GM20000 (cell line): ENCODE measurements at places on chromosomes 5 and 9.

DNA sequence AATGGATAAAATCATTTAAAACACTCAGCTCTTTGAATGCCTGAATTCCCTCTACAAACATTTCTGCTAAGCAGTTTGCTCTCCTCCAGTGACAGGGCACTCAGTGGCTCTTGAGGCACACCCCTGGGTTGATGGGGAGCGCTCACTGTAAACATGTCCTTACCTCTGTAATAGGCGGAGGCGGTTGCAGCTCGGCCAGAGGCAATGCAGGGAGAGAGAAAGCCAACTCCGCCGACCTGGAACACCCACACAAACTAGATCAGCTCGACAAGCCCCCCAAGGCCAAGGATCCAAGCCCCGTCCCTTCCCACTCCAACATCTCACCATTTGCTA lies 329 bp downstream of the CDC23 start:
- no peak for DNase-seq

- no peak for DNase-seq
These were observed 29.3 kb downstream of the GOLGA2 start for GRCh38 chr9:128246471-128246870.

- peak; percentile 56 for DNase-seq
These were observed 76.0 kb downstream of the GADD45G start for GRCh38 chr9:89680547-89681467.

GRCh38 chr5:100469767-100470166 lies 65.4 kb upstream of the FAM174A start:
- no peak for DNase-seq

DNA sequence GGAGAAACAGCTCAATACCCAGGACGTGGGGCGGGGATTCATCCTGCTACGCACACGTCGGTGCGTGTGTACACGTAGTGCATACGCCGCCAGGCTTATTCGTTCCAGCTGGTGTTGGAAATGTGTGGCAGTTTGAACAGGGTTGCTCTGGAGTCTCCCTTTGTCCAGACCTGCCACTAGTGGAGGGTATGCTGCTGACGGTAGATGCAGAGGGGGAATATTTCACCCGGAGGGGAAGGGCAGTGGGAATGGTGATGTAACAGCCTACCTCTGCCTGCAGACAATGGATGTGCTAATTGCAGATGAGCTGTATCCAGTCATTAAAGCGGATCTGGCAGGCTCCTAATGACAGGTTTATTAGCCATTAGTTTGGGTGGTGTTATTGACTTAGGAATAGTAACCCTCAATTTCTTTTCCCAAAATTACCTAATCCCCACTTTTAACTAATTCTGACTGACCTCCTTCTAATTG lies 142.7 kb downstream of the PAX5 start:
- no peak for DNase-seq

DNA sequence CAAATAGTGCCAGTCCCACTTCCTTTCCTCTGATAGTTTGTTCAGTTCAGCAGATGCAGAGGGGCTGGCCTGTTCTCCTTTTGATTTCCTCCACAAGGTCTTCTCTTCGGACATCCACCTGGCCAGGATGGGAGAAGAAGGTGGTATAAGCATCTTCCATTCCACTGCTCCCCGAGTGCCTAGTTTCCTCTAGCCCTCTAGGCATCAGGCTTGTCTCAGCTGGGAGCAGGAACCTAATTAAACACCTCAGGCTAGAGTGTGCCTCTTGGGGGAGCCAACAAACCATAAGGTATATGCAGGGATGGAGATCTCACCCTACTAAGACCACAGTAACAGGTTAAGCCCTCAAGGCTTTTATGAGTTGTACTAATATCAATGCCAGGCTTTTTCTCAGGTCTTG lies 835 bp upstream of the DND1 start:
- DNase-seq: no peak

DNA sequence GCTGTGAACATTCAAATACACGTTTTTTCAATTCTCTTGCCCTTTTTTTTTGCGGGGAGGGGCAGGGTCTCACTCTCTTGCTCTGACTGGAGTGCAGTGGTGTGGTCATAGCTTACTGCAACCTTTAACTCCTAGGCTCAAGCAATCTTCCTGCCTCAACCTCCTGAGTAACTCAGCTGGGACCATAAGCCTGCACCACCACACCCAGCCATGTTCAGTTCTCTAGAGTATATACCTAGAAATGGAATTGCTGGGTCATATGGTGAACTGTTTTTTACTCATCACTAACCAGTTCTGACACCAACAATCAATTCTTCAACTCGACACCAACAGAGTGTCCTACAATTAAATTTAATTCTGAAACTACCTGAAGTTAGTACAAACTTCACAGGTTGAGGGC lies 85.5 kb upstream of the ZNF169 start:
- no peak for DNase-seq

DNA sequence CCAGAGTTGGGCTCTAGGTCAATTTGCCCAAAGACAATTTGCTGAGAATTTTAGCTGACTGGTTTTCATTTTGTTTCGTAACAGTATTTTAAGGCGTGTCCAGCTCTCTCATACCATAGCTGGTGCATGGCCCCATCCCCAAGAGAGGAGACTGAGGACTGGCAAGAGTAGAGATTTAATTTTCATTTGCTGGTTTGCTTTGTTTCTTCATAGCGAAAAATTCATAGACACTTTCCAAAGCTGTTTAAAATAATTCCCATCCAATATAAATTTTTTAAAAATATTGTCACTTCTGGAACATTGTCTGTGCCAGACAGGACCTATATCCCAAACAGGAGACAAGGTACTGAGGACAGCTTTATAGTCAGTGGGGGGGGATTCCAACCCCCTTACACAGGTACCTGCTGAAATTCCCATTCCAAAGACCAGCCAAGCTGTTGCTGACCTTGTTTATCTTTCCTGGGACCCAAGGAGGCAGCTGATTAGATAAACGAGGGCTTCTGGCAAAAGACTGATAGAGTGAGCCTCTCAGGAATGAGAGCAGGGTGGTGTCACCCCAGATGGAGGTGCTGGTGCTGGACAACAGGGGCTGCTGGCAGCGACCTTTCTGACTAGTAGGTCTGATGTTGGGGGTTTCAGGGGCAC lies 6.8 kb upstream of the ANGPTL2 start:
- no peak for DNase-seq

DNA sequence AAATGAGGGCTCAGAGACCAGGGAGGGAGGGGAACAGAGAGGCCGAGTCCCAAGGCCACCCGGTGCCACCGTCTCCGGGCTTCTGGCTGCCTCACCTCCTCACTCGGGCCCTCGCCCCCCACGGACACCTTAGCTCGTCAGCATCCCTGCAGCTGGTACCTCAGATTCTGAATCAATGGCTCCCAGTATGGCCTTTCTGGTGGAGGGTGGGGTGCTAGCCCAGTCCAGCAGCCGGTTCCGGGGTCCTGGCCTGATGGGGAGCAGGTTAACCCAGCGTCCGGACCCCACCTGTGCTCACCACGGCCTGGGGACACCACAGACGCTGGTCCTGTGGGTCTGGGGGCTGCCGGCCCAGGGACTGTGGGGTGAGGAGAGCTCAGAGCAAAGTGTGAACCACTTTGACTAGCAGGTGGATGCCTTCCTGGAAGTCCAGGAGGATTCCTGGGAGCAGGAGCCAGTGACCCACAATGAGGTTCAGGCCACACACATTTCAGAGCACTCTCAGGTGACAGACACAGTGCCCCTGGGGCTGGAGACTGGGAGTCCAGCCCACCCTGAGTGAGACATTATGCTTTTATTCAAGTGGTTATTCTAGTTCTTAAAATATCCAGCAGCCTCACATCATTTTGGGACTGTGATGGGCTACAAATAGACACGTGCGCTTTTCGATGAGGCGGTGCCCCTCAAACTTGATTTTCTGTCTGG lies 53.3 kb downstream of the AHRR start:
- DNase-seq: no peak

DNA sequence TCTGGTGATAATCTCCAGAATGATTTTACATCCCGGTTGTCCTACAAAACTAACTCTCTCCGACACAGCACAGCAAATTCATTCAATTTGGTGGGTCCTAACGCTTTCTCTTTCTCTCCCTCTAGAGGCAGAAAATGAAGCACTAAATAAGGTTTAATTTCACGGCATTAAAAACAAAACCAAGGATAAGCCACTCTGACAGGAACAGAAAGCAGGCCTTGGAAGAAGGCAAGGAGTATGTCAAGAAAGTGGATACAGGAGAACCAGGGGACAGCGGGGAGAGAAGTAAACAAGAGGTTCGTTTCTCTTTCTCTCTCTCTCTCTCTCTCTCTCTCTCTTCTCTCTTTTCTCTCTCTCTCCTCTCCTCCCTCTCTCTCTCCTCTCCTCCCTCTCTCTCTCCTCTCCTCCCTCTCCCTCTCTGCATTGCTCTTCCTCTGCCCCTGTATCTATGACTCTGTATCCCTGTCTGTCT lies 49.8 kb downstream of the EBF1 start:
- no peak for DNase-seq

- DNase-seq: no peak
These were observed 70.6 kb downstream of the RXRA start for GRCh38 chr9:134396825-134397224.

DNA sequence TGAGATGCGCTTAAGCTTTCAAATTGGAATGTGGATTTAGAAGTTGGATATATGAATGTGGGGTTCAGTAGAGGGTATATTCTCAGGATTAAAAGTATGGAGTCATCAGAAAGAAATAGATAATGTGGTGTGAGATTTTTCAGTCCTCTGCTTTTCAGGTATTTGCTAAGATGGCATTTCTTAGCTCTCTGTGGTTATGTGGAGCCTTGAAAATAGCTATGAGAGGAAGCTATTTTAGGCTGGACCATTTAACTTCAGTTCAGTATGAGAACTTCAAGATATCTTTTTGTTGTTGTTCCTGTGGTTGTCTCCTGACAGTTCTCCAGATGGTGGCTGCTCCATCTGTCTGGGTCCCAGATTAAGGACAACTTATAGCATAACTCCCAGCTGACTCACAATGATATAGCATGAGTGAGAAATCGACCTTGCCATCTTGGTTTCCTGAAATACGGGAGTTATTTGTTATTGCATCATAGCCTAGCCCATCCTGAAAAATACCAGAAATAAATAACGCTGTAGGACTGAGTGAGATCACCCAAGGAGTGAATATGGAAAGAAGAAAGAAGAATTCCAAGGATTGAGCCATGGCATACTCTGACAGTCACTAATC lies 461.5 kb downstream of the ANXA1 start:
- no peak for DNase-seq

DNA sequence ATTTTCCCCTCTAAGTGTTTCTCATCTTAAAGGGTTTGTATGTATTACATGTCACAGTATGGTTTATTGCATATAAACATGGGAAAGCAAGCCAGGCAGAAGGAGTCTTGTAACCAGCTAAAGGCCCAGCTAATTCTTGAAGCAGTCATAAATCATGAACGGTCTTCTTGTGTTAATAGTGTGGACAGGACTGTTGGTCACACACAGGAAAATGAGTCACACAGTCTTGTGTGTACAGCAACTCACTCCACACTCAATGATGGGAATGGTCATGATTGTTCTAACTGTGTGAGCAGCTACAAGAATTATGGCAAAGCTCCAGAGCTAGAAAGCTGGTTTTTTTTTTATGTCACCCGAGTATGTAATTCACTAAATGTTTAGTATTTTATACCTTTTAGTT lies 123.9 kb downstream of the GHR start:
- DNase-seq: no peak

DNA sequence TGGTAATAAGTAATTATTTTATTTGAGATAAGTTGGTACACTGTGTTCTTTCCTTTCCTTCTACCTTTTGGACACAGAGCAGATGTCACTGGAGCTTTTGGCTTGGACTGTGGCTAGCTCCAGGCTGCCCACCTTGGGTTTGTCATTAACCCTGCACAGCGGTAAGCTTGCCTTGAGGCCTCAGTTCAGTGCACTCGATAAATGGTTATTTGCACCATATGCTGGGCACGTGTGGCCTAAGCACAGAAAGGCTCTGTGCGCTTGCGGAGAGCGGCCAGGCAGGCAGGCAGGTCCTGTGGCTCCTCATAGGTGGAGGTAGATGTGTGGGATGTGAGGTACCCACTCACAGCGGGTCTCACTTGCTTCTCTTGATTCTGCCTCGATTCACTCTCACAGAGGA lies 30.0 kb upstream of the TENT4A start:
- no peak for DNase-seq

DNA sequence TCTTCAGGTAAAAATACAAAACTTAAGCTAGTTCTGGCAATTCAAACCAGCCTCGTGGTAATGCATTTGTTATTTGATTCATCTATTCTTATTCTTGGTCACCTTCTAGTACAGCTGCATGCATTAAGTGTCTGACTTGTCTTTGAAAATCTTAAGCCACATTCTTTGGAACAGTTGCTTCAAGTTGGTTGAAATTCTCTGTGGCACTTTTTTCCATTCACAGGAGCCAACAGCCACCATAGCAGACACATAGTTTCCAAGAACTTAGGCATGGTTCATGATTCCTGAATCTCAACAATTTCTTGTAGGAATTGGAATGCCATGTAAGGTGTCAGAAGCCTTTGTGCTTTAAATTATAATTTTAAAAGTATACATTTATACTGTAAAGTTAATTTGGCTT lies 47.4 kb upstream of the MEF2C start:
- no peak for DNase-seq

DNA sequence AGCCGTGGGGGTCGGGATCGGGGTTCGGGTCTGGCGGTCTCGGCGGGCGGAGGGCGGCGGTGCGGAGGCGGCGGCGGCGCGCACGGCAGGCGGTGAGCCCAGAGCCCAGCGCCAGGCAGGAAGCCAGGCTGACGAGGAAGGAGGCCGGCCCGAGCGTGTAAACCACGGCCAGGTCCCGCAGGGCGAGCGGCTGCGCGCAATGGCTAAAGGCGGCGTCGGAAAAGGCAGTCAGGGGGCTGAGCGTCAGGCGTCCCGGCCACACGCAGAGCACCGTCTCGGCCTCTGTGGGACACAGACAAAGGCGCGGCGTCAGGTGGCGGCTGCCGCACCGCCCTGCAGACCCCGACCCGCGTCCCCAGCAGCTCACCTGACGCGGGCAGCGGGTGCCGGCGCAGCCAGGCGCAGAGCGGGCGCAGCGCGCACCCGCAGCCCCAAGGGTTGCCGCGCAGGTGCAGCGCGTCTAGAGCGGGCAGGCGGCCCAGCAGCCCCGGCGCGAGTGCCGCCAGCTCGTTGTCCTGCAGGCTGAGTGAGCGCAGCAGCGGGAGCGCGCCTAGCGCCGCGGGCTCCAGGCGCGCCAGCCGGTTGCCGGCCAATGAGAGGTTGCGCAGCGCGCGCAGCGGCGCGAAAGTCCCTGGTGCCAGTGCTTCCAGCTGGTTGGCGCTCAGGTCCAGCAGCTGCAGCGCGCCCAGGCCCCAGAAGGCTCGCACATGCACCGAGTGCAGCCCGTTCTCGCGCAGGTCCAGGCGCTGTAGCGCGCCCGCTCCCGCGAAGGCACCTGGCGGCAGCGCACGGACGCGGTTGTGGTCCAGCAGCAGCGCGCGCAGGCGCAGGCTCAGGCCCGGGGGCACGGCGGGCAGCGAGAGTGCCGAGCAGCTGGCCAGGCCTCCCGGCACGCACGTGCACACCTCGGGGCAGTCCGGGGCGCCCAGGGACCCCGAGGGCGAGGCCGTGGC lies 671 bp downstream of the LRRC26 start:
- peak; percentile 84 for DNase-seq
